ENCODE measurements at places on chromosomes 13 and 19. TPM values are rescaled to one million over a fixed set of nuclear protein-coding genes. Genes with fewer than 3 reads are reported as not detected.

GRCh38 chr13:40342461-40342860 is 324.0 kb downstream of the FOXO1 start:
- H3K36me3 ChIP-seq = no peaks in the 10 kb centered on the region
- H3K4me1 ChIP-seq = no peaks in the 10 kb centered on the region
- 0 out of 2 replicates have a peak, but pooled peaks cover 7% of the 10 kb centered on the region for H3K27me3 ChIP-seq
- DNase-seq = peak; percentile 16
- no peak overlapping the region for H3K4me3 ChIP-seq

- H3K4me3 ChIP-seq = no peak overlapping the region
- no peak overlapping the region for H3K27ac ChIP-seq
- peaks cover 31% of the 10 kb centered on the region for H3K4me1 ChIP-seq
- no peaks in the 10 kb centered on the region for H3K27me3 ChIP-seq
- DNase-seq = peak; percentile 94
Observed at GRCh38 chr13:110108348-110109139, 198.4 kb downstream of the COL4A1 start.

MRPL57 gene
- 42.8 TPM for polyA plus RNA-seq

SLC8A2 gene
- polyA plus RNA-seq = 0.11 TPM
